HT-29 (cell line): ENCODE measurements at places on chromosomes 2 and 18. TPM values are rescaled to one million over a fixed set of nuclear protein-coding genes. Genes with fewer than 3 reads are reported as not detected.

- DNase-seq, result no peak
Measured at GRCh38 chr2:64787698-64788097, 134.0 kb upstream of the SERTAD2 start.

DNA sequence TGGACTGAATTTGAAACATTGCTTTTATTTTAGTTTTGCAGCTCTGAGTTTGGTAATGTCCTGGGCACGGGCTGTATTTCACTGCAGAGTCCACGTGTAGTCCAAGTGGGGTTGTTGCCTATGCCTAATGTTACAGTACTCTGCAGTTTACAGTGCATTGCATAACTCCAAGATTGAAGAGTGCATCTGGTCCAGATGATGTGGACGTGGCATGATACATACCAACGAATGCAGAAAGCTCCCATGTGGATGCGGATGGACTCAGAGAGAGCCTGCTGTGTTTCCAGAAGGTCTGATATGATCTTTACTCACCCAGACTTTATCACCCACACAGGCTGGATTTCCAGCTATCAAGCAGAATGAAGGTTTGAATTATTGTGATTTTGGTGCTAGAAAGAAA, 44.4 kb upstream of the CCDC68 start:
- no peak for DNase-seq

- no peak for DNase-seq
Measured at GRCh38 chr2:151096235-151096634, 165.4 kb downstream of the RBM43 start.

GRCh38 chr2:38442643-38443541, 65.8 kb upstream of the ATL2 start:
- peak; percentile 57 for DNase-seq

The ACMSD gene
- total RNA-seq, result not detected in 2 replicates
